ENCODE measurements at places on chromosomes 13 and 19. TPM values are rescaled to one million over a fixed set of nuclear protein-coding genes. Genes with fewer than 3 reads are reported as not detected.

GRCh38 chr13:40344270-40345148, 321.9 kb downstream of the FOXO1 start:
- no peak for DNase-seq

- DNase-seq, result no peak
These were observed 437.5 kb downstream of the FOXO1 start for GRCh38 chr13:40228990-40229389.

- no peak for DNase-seq
These were observed 62.8 kb upstream of the MYO16 start for GRCh38 chr13:108566413-108567170.

GRCh38 chr13:97423300-97424045, 10.5 kb upstream of the RAP2A start:
- no peak for DNase-seq

OR4F17 gene
- total RNA-seq, result not detected

RASAL3 gene
- total RNA-seq, result 0.25 TPM

All from MG63 (cell line).